ENCODE measurements at places on chromosomes 16 and 17.

DNA sequence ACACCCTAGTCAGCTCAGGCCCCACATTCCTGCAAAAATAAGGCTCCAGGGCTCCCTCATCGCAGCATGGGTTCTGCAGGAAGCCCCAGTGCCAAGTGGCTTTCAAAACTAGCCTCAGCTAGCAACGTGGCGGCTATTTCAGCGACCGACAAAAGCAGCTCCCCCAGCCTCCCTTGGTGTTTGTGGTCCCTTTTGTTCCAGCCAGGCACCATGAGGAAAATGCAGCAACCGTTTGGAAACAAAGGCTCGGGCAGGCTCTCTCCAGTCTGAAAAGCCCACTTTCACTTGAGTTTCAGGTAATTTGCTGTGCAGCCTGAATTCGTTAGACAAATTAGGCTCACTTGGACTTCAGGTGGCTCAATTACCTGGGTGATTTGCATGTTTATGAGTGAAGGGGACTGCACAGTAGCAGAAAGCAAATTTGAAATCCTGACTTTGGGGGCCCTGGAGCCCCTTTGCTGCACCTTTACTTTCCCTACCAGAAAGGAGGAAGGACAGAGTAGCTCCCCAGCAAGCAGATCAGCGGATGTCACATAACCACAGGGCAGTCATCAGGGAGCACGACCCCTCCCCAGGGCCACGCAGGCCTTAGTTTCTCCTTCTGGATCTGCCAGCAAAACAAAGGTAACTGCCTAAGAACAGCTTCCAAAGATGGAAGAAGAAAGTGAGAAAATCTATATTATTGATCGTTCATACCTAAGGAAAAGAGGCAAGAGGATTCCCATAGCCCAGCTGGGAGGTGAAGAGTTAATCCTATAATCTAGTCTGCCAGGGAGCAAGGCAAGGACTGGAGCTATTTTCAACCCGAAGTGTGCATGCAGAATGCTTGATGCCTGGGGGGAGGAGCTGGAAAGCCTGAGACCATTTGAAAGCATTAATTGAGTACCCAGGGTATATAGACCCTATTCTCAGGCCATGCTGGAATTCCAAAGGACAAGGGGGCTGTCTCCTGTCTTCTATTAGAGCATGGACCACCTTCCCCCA is 143.1 kb upstream of the SDK2 start:
- DNase-seq: no peak

DNA sequence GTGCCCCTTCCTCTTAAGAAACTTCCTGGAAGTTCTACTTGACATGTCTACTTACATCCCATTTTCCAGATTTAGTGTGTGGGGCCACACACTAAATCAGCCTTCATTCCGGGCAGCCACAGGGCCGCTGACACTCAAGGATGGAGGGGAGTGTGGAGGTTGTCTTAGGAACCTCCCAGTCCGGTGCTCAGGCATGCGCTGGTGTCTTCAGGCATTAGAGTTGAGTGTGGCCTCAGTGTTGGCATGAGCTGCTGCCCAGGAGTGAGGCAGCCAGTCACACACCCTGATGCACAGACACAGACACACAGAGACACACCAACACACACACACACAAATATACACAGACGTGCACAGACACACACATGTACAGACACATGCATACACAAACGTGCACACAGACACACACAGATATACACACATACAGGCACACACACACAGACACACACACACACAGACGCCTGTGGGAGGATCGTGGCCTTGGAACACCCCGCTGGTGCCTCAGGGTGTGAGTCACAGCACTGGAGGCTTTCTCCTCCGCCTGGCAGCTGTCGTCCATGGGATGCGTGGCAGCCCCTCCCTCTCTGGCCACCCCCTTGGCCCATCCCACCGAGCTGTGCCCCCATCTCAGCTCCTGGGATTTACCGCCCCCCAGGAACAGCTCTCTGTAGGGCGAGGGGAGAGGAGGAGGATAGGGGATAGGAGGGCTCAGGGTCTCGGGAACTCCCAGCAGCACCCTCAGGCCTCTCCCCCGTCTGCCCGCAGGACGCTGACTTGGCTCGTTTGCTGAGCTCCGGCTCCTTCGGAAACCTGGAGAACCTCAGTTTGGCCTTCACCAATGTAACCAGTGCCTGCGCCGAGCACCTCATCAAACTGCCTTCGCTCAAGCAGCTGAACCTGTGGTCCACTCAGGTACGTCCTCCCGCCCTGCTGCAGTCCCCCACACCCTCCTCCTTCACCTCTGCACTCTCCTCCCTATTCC is 75.6 kb upstream of the PLCG2 start:
- DNase-seq: no peak

- DNase-seq: no peak
These were observed 45.8 kb upstream of the GAS7 start for GRCh38 chr17:10243883-10244844.

- DNase-seq: no peak
These were observed 80.3 kb downstream of the PARN start for GRCh38 chr16:14549789-14550153.

- DNase-seq: no peak
These were observed 151.1 kb downstream of the KCNJ18 start for GRCh38 chr17:21843318-21843865.

Measured in putamen (tissue), 1 donor.